ENCODE measurements at places on chromosomes 3 and 15.
A peak's percentile ranks its signal among the peaks of the same experiment; 100 is the strongest.

- DNase-seq: peak; percentile 17
These were observed 94.4 kb downstream of the SLCO3A1 start for GRCh38 chr15:91947683-91948608.

DNA sequence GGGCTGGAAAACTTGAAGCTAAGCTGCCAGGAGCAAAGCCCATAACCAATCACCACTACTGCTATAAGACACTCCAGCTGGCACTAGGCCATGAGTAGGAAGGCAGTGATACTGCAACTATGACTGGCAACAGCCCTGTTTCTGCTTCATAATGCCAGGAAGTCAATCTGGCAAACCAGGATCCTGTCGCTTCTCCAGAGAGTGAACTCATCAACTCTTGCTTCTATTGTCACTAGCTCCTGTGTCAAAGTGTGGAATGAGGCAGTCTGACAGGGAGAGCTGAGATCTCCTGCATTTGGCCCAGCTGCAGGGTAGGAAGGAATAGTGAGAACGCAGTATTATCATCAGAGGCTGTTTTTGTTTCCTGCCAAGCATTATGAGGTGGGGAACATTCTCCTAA is 105.3 kb downstream of the CTNNB1 start:
- no peak for DNase-seq

GRCh38 chr3:96803870-96804269 is 10.5 kb upstream of the EPHA6 start:
- no peak for DNase-seq

DNA sequence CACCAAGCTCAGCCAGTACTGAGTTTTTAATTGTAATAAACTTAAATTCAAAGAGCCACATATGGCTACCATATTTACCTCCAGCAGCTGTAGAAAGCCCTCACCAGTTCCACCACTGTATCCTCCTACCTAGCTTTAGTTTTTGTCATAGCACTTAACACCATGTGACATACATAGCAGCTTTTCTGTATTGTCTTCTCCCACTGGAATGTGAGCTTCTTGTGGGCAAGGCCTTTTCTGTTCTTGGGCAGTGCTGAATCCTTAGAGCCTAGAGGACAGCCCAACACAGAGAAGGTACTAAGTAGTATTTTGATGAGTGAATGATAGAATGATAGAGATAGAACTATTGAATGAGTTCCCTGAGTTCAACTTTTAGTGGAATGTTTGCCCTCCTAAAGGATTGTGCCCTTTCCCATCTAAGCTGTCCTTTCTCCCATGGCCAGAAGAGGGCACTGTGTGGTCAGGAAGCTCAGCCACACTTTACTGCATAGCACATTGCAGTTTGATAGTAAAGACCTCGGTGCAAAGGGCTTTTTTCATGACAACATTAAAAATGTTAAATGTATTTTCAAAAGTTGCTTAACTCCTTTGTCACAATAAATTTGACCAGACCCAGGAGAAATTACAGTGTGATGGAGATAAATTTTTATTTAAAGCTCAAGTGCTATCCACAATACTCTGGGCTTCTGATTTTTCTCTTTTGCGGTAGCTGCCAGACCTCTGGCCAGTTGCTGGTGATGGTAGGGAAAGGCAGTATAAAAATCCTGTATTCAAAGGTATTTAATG is 115.8 kb downstream of the GHSR start:
- peak; percentile 57 for DNase-seq

- DNase-seq: no peak
These were observed 138.1 kb upstream of the RAP2B start for GRCh38 chr3:153023896-153024295.

DNA sequence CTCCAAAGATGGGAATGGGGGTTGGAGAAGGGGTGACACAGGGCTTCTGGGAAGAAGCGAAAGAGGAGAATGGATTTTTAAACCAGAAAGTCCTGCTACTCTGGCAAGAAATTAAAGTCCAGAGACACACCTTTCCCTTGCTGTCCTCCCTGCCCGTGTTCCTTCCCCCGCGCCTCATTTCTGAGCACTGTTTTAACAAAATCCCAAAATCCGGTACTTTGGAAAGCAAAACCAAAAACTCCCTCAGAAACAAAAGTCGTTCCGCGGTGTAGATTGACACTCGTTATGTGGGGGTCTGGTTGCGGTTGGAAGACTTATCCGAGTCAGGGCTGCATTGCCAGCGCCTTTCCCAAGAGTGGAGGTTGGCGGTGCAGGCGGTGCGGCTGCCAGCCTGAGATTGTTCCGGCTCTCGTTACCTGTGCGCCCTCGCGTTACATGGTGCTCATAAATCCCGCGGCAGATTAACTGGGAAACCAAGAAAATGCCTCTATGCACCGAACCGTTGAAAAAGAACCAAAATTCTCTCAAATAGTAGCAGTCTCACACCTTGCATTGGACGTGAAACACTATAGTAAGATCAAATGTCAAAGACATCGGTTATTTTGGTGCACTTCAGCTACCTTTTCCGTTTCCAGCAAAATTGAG is 217.7 kb downstream of the MEIS2 start:
- DNase-seq: no peak

All from skin of body (tissue), 3 donors.